ENCODE measurements at places on chromosomes 4 and X. TPM values are rescaled to one million over a fixed set of nuclear protein-coding genes. Genes with fewer than 3 reads are reported as not detected.

TREX2 gene
- 1.5 TPM for total RNA-seq

PDZD4 gene
- 2.6 TPM for total RNA-seq

ATP6AP2 gene
- total RNA-seq: 85.6 TPM

PAGE1 gene
- total RNA-seq: not detected

MXD4 gene
- 93.5 TPM for total RNA-seq

TCEAL7 gene
- total RNA-seq: 23.7 TPM

CSTF2 gene
- total RNA-seq: 19.3 TPM

TMEM271 gene
- not detected for total RNA-seq

SLC25A43 gene
- 6.5 TPM for total RNA-seq

LPAR4 gene
- 2.7 TPM for total RNA-seq

TCEAL2 gene
- 11.1 TPM for total RNA-seq

MAP3K15 gene
- total RNA-seq: 1.7 TPM

NRK gene
- 1.8 TPM for total RNA-seq
